ENCODE measurements at places on chromosomes 2 and 18.

DNA sequence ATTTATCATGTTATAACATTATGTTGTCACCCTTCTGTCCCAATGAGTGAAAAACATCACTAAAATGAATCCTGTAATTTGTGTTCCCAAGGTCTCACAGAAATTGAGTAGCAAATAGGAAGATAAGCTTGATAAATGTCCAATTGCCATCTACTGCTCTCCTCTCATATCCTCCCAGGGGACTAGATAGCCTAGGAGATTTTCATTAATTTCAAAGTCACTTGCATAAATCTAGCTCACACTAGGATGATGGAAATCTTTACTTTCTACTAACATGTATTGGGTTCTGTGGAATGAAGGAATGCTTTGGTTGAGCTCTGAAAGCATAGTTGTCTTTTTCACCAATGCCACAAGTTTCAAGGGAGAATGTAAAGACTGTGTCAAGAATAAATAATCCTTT is 605.5 kb upstream of the CDH7 start:
- ATAC-seq = no peak

DNA sequence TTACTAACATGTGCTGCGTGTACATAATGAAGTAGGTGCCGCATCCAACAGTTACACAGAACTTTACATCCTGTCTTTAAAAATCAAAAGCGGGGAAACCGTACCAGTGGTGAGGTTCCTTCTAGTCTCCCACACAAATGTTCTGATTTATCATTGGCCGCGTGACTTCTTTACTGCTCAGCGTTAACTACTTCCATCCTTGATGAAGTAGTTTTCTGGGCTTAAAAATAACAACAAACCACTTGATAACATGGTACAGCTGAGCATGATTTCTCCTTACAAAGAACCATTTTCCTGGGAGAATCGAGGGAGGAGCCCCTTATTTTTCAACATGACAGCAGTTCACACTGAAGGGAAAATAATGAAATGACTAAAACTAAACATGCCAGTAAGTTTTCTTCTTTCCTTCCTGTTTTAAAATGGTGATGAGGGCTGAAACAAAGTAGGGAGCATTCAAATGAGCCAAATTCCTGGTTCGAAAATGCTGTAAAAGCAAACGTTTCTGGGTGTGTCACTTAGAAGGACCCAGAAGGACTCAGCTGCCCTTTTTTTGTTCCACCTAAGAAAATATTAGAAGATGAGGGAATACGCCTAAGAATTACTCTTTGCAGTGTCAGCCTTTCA is 9.9 kb downstream of the EMILIN2 start:
- ATAC-seq = no peak

DNA sequence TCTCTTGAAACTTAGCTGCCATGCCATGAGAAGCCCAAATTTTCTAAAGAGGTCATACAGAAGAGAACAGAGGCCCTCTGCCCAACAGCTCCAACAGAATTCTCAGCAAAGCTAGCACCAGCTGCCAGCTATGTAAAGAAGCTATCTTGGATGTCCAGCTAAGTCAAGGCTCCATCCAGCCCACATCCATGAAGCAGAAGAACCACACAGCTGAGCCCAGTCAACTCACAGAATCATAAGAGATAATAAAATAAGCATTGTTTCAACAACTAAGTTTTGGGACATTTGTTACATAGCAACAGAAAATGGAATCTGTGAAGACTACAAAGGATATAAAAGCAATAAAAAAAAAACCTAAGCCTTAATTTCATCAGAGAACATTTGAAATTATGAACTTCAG is 434.3 kb downstream of the TXNL1 start:
- no peak for ATAC-seq

- ATAC-seq = no peak
Measured at GRCh38 chr2:37873229-37873628, 51.9 kb upstream of the RMDN2 start.

DNA sequence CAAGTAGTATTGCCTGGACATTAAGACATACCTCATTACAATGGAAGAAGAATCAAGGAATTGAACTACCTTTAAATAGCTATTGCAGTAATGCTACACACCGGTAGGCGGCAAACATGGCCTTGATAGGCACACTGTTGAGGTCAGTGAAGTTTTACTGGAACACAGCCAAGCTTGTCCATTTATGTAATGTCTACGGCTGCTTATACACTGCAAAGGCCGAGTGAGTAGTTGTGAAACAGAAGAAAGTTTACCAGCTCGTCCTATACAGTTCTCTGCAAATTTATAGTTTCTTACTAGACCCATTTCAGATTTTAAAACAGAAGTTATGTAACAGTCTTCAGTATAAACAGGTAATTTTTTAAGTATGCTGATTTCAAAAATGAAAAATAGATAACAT is 38.8 kb downstream of the PPP4R1 start:
- peak; percentile 52 for ATAC-seq

Data from SK-N-SH treated with all-trans-retinoic acid at 6 μM for 48 hours (cell line).